Keratinocyte (primary cell): ENCODE measurements at places on chromosomes 12 and 14.

DNA sequence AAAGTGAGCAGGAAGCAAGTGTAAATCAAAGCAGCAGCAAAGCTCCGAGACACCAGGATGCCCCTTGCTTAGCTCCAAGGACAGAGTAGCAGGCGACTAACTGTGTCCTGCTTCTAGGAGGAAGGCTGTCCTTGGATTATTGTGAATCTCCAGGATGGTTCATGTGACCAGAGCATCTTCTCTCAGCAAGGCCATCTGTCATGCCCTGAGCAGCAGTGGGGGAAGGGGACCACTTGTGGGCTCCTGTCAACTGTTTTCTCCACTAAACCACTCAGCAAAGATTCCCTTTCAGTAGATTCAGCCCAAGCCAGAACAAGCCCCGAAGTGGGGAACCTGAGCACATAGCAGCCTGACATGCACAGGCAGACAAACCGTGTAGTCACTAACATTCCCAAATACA is 19.4 kb downstream of the MAP3K9 start:
- no peak for DNase-seq

DNA sequence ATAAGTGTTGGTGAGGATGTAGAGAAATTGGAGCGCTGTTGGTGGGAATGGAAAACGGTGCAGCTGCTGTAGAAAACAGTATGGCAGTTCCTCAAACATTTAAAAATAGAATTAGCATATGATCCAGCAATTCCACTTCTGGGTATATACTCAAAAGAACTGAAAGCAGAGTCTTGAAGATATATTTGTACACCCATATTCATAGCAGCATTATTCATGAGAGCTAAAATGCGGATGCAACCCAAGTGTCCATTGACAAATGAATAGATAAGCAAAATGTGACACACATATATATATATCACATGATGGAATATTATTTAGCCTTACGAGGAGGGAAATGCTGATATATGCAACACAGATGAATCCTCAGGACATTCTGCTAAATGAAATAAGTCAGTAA is 84.7 kb upstream of the CEP83 start:
- no peak for DNase-seq

DNA sequence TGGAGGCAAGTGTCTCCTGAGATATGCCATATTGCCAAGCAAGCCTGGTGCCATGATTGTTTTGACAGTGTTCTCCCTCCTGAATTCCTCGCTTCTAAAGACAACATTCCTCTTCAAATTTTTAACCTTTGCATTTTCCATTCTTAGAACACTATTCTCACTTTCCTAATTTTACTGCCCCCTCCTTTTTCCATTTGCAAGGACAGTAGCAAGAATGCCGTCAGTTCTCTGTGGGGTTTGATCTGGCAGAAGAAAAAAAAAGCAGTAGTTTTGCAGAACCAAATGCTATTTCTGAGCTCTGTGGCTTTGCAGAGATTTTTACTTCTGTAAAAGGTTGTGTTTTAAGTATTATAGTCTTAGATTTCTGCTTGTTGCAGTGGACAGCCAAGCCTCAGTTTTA is 295.2 kb downstream of the NUAK1 start:
- no peak for DNase-seq

- DNase-seq: no peak
Observed at GRCh38 chr12:57154804-57155434, 7.5 kb upstream of the LRP1-AS start.

- DNase-seq: no peak
Observed at GRCh38 chr12:72295744-72296143, 23.6 kb downstream of the TRHDE start.

GRCh38 chr14:68235011-68235410 is 415.4 kb downstream of the RAD51B start:
- DNase-seq: no peak
